ENCODE measurements at places on chromosomes 2 and 18. TPM values are rescaled to one million over a fixed set of nuclear protein-coding genes. Genes with fewer than 3 reads are reported as not detected.
A peak's percentile ranks its signal among the peaks of the same experiment; 100 is the strongest.

DNA sequence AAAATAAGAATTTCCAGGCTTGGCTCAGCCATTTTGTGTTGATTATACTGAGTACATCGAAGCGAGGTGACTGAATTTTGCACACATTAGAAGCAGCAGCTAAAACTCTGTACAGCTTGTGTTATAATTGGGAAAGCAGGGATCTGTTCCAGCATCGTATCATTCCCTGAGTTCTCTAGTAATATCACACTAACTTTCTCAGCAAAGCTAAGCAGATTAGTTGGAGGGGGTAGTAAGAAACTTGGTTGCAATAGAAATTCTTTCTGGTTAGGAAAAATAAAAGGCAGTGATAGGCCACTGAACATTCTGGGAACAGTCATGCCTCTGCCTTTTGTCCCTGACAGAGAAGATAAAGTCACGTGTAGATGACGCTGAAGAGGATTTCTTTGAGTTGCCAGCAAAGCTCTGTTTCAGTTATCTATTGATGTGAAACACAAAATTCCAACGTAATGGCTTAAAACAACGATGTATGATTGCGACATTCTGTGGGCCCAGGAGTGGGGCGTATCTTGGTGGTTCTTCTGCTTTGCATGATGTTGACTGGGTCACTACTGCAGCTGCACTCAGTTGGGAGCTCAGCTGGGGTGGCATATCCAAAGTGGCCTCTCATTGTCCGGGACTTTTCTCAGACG, 202.1 kb upstream of the MEX3C start:
- no peak for DNase-seq
- no peaks in the 10 kb centered on the region for H3K36me3 ChIP-seq
- H3K27ac ChIP-seq, result no peak overlapping the region
- H3K4me1 ChIP-seq, result no peaks in the 10 kb centered on the region

- H3K27ac ChIP-seq, result no peak overlapping the region
- no peaks in the 10 kb centered on the region for H3K36me3 ChIP-seq
- DNase-seq, result no peak
- peaks cover 49% of the 10 kb centered on the region for H3K4me1 ChIP-seq
Observed at GRCh38 chr2:112708968-112709367, 11.9 kb upstream of the NT5DC4 start.

- no peak overlapping the region for H3K27ac ChIP-seq
- no peaks in the 10 kb centered on the region for H3K36me3 ChIP-seq
- no peaks in the 10 kb centered on the region for H3K27me3 ChIP-seq
- H3K4me1 ChIP-seq, result no peaks in the 10 kb centered on the region
Observed at GRCh38 chr18:42275138-42275535, 320.1 kb downstream of the PIK3C3 start.

GRCh38 chr18:71673498-71673897, 870.6 kb downstream of the CBLN2 start:
- no peak for DNase-seq
- no peaks in the 10 kb centered on the region for H3K36me3 ChIP-seq
- no peaks in the 10 kb centered on the region for H3K27me3 ChIP-seq
- H3K4me3 ChIP-seq, result no peak overlapping the region

DNA sequence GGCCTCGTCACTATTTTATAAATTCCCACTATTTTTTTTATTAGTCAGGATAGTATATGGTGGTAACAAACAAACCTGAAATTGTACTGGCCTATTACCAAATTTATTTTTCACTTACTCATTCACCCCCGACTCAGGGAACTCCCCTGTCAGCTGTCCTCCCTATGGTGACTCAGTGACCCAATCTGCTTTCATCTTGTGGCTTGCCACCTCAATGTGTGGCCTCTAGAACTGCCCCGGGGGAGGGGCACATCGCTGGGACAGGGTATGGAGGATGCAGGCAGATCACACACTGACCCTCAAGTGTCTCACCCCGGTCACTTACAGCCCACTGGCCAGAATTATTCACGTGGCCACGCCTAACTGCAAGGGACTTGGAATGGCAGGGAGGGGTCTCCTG, 71.6 kb downstream of the ACTR2 start:
- no peaks in the 10 kb centered on the region for H3K36me3 ChIP-seq
- H3K4me3 ChIP-seq, result peak overlapping the region; percentile 25
- peaks cover 45% of the 10 kb centered on the region for H3K4me1 ChIP-seq
- H3K27ac ChIP-seq, result no peak overlapping the region

The UCN gene
- 1.9 TPM for total RNA-seq

The RAB6D gene
- not detected for total RNA-seq

The GPR75 gene
- 0.36 TPM for total RNA-seq

Data from activated CD4-positive, alpha-beta memory T cell treated with anti-CD3 and anti-CD28 coated beads for 36 hours (primary cell).